ENCODE measurements at places on chromosomes 16 and 17.

DNA sequence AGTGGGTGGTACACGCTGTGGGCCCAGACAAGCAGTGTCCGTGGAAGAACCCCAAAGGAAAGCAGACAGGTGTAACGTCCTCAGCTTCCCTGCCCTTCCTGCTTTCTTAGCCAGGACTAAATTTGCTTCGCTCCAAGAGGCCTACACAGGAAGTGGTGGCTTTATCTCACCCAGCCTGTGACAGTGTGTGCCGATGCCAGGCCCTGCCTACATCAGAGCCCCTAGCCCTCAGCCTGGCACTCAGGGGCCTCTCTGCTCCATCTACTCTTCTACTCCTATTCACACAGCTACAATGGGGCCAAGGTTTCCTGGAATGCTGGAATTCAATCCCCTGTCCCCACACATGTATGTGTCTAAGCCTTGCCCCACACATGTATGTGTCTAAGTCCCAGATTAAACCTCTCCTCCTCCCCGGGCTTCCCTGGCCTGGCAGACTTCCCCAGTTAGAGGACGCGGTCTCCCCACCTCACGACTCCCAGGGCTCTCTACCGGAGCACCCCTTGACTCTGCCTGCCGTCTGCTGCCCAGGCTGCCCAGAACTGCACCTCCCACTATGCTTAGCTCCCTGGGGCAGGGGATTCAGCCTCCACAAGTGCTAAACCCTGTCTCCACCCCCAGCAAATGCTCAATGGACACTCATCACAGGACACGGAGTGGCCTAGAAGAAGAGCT, 8.2 kb downstream of the PGAP3 start:
- no peak overlapping the region for H3K4me3 ChIP-seq
- no peaks in the 10 kb centered on the region for H3K27me3 ChIP-seq
- peaks cover 33% of the 10 kb centered on the region for H3K4me1 ChIP-seq
- no peak for DNase-seq
- H3K27ac ChIP-seq, result peak overlapping the region; percentile 34
- peaks cover 4% of the 10 kb centered on the region for H3K36me3 ChIP-seq

- no peaks in the 10 kb centered on the region for H3K36me3 ChIP-seq
- H3K27me3 ChIP-seq, result no peaks in the 10 kb centered on the region
These were observed 314.6 kb upstream of the MAF start for GRCh38 chr16:79914961-79915720.

DNA sequence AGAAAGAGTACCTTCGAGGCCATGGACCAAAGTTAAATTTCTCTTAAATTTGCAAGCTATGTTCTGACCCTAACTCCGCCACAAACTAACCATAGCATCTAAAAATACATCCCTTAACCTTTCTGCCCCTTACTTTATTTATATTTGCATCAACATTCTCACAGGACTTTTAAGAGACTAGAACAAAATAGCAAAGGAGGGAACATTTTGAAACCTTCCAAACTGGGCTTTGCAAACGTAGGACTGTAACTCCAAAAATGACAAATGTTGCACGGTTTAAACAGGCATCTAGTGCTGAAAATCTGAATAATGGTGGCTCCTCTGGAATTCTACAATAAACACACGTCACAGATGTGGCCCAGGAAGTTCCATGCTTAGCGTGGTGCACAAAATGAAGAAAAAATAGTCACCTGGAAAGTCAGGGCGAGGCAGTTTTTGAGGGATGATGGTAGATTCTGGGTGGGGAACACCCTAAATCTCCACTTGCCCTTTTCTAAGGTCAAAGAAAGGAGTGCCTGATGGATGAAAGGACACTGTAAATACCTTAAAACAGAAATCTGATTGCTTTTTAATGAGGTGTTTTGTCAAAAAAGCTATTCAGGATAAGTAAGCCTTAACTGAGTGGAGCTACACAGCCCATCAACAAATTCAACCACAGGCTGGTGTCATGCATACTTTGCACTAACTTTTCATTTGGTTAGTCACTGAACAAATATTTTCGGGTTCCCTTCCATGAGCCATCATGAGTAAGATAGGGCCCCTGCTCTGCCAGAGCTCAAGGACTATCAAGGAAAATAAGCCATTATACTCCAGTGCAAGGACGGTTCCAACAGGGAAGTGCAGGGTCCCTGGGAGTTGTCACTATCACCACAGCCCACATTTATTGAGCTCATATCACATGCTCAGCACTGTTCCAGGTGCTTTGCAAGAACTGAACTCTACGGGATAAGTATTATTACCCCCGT, 21.2 kb downstream of the ARHGAP17 start:
- H3K4me1 ChIP-seq, result no peaks in the 10 kb centered on the region
- no peaks in the 10 kb centered on the region for H3K27me3 ChIP-seq
- H3K4me3 ChIP-seq, result no peak overlapping the region
- H3K27ac ChIP-seq, result no peak overlapping the region
- DNase-seq, result no peak
- H3K36me3 ChIP-seq, result no peaks in the 10 kb centered on the region

DNA sequence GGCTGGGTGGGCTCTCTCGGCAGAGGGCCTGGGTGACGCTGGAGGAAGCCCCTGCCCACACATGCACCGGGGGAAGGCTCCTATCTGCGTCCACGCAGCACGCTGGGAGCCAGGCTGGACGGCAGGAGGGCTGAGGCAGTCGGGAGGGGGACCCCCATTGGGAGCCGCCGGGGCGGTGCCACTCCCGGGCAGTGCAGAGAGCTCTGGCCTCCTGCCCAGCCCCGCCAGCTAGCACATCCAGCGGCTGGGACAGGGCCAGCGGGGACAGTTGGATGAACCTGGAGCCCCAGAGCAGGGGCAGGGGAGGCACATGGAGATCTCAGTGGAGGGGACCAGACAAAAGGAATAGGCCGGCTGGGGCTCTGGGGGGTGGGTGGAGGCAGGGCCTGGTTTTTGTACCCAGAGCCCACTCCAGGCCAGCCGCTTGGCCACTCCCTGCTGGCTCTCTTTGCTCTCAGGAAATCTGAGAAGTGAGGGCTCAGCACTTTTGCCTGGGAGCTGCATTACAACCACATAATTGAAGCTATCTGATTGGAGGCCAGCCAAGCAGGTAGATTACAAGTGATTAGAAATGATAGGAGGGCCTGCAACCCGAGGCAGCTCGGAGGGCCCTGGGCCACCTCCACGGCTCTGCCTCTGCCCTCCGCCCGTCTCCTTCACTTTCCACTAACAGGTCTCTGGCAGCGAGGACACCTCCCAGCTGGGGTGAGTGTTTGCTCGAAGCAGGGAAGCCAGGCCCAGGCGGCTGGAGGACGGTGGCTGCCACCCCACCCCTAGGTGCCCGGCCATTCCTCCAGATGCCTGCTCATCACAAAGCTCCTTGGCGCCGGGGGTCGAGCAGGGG, 40.1 kb downstream of the ENGASE start:
- no peaks in the 10 kb centered on the region for H3K27me3 ChIP-seq
- no peaks in the 10 kb centered on the region for H3K4me1 ChIP-seq
- no peak overlapping the region for H3K4me3 ChIP-seq
- DNase-seq, result no peak
- H3K27ac ChIP-seq, result no peak overlapping the region
- H3K36me3 ChIP-seq, result no peaks in the 10 kb centered on the region

DNA sequence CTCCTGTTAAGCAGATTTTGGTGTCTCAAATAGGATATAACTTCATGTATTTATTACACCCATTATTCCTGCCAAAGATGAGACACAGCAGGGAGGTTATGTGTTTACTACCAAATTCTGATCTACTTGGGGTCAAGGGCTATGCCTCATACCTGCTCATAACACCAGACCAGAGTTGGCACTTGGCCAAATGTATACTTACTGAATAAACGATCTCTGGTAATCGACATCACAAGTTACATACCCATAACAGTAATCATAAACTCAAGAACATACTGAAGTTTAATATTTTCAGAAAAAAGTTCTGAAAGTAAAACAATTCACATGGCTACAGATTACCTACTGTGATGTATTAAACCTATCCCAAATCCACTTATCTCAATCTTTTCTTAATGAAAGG, 2.9 kb downstream of the TMEM170A start:
- H3K4me3 ChIP-seq, result no peak overlapping the region
- no peaks in the 10 kb centered on the region for H3K27me3 ChIP-seq
- no peak overlapping the region for H3K27ac ChIP-seq
- peaks cover 9% of the 10 kb centered on the region for H3K4me1 ChIP-seq
- no peak for DNase-seq

GRCh38 chr17:50775926-50776325, 8.6 kb upstream of the ANKRD40CL start:
- H3K36me3 ChIP-seq, result no peaks in the 10 kb centered on the region
- no peak overlapping the region for H3K27ac ChIP-seq
- H3K4me3 ChIP-seq, result no peak overlapping the region
- no peaks in the 10 kb centered on the region for H3K27me3 ChIP-seq

- no peak for DNase-seq
- H3K27me3 ChIP-seq, result no peaks in the 10 kb centered on the region
- no peak overlapping the region for H3K4me3 ChIP-seq
- no peak overlapping the region for H3K27ac ChIP-seq
- no peaks in the 10 kb centered on the region for H3K36me3 ChIP-seq
These were observed 28.9 kb downstream of the CACNG5 start for GRCh38 chr17:66863820-66864219.

- H3K4me1 ChIP-seq, result no peaks in the 10 kb centered on the region
- no peak overlapping the region for H3K4me3 ChIP-seq
- H3K27me3 ChIP-seq, result no peaks in the 10 kb centered on the region
- no peak overlapping the region for H3K27ac ChIP-seq
- no peak for DNase-seq
- H3K36me3 ChIP-seq, result no peaks in the 10 kb centered on the region
These were observed 57.2 kb downstream of the USP43 start for GRCh38 chr17:9702482-9702881.

DNA sequence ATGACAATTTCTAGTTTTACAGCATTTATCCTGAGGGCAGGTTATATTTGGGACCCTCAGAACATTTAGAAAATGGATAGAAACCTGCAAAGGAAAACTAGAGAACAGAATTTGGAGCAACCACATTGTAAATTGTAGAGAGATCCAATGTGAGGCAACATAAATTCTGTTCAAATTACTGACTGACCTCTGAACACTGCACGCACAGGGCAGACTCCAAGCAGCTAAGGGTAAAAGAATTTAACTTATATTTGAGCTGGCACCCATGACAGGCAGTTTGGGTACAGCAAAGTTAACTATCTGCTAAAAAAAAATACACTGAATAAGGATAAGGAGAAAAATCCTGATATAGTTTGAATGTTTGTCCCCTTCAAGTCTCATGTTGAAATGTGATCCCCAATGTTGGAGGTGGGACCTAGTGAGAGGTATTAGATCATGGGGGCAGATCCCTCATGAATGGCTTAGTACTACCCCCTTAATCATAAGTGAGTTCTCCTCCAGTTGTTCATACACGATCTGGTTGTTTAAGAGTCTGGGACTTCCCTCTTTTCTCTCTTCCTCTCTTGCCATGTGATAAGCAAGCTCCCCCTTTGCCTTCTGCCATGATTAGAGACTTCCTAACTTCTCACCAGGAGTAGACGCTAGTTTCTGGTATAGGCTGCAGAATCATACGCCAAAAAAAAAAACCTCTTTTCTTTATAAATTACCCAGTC, 75.7 kb downstream of the FBXL20 start:
- H3K4me3 ChIP-seq, result no peak overlapping the region
- H3K27ac ChIP-seq, result no peak overlapping the region
- no peaks in the 10 kb centered on the region for H3K4me1 ChIP-seq
- DNase-seq, result no peak

DNA sequence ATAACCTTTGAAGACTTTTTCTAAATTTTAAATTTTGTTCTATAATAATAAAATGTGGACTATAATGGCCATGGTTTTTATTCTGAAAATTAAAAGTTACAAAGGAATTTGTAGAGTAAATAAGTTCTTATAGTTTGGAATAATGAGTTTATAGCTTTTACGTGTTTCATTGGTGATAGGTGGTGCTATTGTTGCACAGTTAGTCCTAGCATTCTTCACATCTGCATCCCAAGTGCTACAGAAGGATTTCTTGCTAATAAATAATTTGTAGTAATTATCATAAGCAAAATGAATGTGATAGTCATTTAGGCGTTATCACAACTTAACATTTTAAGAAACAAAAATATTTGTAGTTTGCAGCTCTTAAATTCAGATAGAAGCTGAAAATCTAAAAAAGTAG, 67.9 kb downstream of the BCAS3 start:
- H3K27me3 ChIP-seq, result no peaks in the 10 kb centered on the region
- no peak for DNase-seq
- H3K36me3 ChIP-seq, result no peaks in the 10 kb centered on the region
- H3K27ac ChIP-seq, result no peak overlapping the region
- no peaks in the 10 kb centered on the region for H3K4me1 ChIP-seq

GRCh38 chr17:39591958-39592954, 15.5 kb downstream of the NEUROD2 start:
- H3K4me1 ChIP-seq, result no peaks in the 10 kb centered on the region
- H3K27ac ChIP-seq, result no peak overlapping the region
- DNase-seq, result no peak
- H3K27me3 ChIP-seq, result peaks cover 28% of the 10 kb centered on the region
- no peak overlapping the region for H3K4me3 ChIP-seq

DNA sequence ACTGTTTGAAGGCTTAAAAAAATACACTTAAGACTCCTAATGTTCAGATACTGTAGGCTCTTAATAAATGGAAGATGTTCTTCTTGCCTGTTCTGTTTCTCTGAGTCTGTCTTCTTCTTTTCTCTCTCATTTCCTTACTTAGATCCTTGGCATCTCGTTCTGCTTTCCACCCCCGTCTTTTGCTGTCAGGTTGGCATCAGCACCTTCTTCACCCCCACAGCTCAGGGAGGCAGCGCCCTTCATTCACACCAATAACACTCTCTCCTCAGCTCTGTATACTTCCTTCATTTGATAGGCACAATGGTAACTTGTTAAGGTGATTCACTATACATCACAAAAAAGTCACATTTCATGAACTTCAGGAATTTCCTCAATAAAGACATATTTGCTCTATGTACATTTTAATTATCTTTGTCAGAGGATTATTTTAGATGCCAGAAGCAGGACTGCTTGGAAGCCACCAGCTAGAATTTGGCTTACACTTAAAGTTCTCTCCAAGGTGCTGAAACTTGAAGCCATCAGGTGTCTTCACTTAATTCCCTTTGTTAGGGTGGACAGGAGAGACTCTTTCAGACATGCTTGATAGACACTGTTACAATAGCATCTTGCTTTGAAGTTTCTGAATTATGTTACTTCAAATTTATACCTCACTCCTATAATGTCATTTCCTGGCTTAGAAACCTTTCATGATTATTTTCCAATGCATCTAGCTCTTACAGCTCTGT, 670.1 kb upstream of the C16orf82 start:
- H3K27ac ChIP-seq, result no peak overlapping the region
- H3K4me1 ChIP-seq, result no peaks in the 10 kb centered on the region
- no peaks in the 10 kb centered on the region for H3K36me3 ChIP-seq

GRCh38 chr16:66701516-66701915, 5.0 kb upstream of the CMTM4 start:
- peaks cover 5% of the 10 kb centered on the region for H3K4me1 ChIP-seq
- H3K27me3 ChIP-seq, result no peaks in the 10 kb centered on the region
- no peaks in the 10 kb centered on the region for H3K36me3 ChIP-seq
- no peak overlapping the region for H3K27ac ChIP-seq
- DNase-seq, result no peak

DNA sequence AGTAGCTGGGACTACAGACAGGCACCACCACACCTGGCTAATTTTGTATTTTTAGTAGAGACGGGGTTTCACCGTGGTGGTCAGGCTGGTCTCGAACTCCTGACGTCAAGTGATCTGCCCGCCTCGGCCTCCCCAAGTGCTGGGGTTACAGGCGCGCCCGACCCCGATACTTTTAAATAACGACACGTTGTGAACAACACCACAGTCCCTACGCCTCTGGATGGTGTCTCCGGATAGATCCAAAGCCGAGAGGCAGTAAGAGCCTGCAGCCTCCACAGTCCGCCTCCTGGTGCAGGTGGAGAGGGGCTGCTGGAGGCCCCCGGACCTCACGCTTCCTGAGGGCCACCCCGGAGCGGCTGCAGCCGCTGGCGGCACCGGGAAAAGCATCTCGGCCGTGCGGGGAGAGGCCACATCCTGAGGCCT, 741 bp upstream of the TLCD3A start:
- DNase-seq, result no peak
- H3K4me1 ChIP-seq, result peaks cover 8% of the 10 kb centered on the region
- H3K4me3 ChIP-seq, result peak overlapping the region; percentile 61
- no peaks in the 10 kb centered on the region for H3K27me3 ChIP-seq
